ENCODE measurements at places on chromosomes 1 and 21. TPM values are rescaled to one million over a fixed set of nuclear protein-coding genes. Genes with fewer than 3 reads are reported as not detected.

SLC6A17 gene
- total RNA-seq = 6.9 TPM

DNA sequence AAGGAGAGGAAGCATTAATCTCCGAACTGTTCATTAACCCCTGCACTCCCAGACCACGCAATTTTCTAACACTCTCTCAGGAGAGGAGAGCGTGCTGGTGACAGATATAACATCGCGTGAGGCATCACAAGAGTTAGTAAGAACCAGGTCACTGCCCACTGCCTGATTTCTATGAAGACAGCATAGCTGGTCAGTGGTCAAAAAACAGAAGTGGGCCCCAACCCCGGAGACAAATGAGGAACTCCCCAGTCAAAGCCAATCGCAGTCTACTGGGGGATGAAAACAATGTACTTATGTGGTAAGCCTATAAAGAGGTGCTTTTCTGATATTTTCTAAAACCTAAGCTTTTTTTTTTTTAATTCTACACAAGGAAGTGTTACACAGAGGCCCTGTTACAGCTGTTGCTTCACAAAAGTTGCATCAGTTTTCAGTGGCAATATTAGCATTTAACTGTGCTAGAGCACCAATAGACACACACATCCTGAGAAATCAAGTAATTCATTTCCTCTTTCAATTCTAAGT lies 231.8 kb upstream of the IRF2BP2 start:
- DNase-seq = no peak

- no peak for DNase-seq
Measured at GRCh38 chr1:68293122-68293521, 60.8 kb upstream of the WLS start.

- DNase-seq = no peak
Measured at GRCh38 chr1:93720956-93721626, 39.5 kb upstream of the BCAR3 start.

GRCh38 chr1:180282401-180283044 lies 52.5 kb downstream of the LHX4 start:
- no peak for DNase-seq

Measured in SK-MEL-5 (cell line).